ENCODE measurements at places on chromosomes 3 and 15.
A peak's percentile ranks its signal among the peaks of the same experiment; 100 is the strongest.

- DNase-seq = no peak
Measured at GRCh38 chr3:171878461-171879225, 35.5 kb downstream of the TMEM212 start.

- peak; percentile 17 for DNase-seq
Measured at GRCh38 chr3:32109256-32109655, 2.8 kb downstream of the GPD1L start.

GRCh38 chr3:37825744-37826400 is 35.8 kb upstream of the CTDSPL start:
- DNase-seq = no peak

DNA sequence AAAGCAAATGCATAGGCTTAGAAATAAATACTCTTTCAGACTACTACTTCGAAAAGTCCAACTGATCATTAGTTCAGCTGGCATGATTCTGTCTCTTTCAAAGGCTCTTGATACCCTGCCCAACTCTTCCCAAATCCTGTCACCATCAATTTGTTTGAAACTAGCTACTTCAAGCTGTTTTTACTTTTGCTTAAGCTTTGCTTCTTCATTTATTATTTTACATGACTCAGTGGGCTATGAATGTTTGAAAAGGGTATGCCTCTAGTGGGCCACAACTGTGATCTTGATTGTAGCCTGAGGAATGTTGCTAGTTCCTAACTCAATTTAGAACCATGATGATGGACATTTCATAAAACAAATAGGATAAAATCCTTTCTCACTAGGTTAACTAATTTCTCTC is 340.8 kb downstream of the NAALADL2 start:
- no peak for DNase-seq

- DNase-seq = no peak
Measured at GRCh38 chr3:114691871-114692270, 398.0 kb downstream of the TIGIT start.

DNA sequence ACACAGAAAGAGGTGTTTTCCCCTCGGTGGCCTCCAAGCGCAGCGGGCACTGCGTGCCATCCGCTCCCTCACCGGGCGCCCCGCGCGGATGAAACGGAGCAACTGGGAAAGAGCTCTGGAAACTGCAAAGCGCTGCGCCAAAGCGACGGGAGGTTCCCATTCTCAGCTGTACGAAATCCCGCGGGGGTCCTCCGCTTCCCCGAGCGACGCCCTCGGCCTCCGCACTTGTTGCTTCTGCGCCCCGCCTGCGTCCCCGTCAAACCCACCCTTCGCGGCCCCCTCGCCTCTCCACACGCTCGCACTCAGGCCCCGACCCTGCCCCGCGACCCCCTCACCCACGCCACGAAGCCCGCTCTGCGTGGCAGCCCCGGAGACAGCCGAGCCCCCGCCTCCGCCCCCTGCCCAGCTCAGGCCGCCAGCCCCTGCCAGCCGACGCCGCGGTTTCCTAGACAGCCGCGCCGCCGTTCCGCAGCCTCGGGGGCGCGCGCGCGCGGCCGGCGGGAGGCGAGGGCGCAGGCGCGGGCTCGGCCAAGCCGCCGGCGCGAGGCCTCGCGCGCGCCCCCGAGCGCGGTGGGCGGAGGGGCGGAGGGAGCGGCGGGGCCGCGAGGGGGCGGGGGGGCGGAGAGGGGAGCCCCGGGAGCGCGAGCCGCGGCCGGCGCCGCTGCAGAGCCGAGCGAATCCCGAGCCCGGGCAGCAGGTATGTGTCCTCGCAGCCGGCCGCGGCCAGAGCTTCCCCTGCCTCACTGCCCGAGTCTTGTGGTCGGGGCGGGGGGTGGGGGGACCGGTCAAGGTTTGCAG is at the start of gene TMEM266:
Gene TMEM266, plus strand, starts transcription at position 666 of the 798 bp plus-strand sequence. CDS start 74,279 bp downstream, outside the sequence.
- DNase-seq = no peak

DNA sequence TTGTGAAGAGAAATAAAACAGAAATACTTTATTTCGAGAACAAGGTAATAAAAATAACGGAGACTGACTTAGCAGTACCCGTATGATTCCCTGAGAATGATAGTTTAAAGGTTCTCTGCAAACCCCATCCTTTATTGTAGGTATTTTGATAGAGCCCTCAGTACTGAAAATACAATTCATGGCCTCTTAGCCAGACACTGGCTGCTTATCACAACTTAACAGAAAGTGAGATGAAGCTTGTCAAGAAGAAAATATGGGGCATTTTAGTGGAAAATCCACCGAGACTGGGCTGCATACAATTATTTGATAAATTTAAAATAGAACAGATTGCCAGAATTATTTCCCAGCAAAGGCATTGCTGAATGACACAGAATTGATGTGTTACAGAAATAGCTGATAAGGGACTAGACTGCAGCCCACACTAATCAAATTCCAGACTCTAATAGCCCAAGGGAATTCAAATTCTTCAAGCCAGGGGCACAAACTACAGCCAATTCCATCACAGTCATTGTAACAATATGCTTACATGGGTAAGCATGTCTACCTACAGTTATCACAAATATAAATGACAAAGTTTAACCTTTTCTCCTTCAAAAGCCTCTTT is 521.9 kb downstream of the PLOD2 start:
- DNase-seq = no peak

- DNase-seq = no peak
Measured at GRCh38 chr15:25939122-25939521, 76.0 kb upstream of the ATP10A start.

DNA sequence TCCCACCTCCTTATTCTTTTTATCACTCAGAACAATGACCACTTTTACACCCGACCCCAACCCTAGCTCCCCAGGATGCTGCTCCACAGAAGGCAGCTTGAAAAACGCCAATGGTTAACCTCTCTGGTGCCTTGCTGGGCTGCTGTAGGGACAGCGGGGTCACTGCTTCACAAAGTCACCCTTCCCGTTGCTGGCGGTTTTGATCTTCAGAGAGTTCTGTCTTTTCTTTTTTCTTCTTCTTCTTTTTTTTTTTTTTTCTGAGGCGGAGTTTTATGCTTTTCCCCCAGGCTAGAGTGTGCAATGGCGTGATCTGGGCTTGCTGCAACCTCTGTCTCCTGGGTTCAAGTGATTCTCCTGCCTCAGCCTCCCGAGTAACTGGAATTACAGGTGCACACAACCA is 20.7 kb downstream of the CEP19 start:
- no peak for DNase-seq

DNA sequence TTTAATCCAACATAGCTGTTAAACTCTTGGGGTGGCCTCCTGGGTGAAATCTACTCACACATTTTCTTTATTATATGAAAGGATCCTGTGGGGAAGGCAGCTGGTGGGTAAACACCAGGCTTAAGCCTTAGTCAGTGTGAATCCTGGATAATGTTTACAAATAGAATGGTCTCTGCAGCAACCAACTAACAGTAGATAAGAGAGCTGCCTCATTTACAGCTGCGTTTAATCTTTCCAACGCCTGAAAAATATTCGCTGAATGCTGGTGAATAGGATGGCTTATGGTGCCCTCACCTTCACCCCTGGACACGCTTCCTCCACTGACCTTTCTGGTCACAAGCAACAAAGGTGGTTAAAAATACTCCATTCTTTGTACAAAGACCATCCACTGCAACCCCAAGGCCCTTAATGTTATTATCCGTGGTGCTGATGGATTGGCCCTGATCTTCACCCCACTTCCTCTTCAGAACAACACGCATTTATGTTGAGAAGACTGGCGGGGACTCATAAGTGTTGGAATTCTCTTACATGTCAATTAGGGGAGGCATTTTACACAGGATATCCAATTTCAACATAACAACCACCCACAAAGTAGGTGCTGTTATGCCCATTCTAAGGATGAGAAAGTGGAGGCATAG is 120.0 kb upstream of the FRMD4B start:
- no peak for DNase-seq

DNA sequence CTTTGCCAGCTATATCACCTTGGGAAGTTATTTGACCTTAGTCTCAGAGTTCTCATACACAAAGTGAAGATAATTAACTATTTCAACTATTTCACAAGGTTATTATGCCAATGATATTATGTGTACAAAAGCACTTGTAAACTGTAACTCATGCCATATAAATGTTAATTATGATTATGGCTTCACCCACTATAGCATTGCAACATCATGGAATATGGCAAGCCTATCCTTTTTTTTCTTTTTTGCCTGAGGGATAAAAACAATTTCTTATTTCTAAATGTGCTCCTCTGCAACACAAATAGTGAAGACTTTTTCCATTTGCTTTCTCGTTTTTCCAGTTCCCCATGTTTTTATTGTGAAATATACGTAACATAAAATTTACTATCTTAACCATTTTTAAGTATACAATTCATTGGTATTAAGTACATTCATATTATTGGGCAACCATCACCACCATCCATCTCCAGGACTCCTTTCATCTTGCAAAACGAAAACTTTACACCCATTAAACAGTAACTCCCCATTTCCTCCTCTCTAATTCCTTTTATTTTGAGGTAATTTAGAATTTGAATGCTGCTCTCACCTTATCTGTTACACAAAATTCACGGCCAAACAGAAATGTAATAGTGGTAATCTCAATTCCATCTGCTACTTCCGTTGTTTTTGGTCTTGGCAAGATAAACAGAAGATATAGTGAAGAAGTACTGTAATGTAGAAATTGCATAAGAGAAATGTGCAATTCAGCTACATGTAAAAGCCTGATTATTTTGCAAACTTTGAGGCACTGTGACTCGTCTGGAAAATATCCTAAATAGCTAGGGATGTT is 46.3 kb downstream of the NANOGP8 start:
- no peak for DNase-seq

DNA sequence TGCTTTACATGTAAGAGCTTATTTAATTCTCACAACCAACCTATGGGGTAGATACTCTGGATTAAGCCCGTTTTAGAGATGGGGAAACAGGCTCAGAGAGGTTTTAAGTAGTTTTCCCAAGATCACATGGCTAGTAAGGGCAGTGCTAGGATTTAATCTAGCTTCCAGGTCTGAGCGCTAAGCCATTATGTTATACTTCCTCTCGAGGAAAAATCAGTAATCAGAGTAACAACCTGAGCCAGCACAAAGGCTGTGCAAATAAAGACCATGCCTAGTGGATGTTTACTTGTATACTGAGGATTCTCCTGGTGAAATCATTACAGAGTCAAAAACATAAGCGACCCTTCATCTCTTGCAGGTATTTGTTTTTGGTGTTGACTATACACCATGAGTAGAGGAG is 9.0 kb downstream of the FSTL1 start:
- DNase-seq = no peak

DNA sequence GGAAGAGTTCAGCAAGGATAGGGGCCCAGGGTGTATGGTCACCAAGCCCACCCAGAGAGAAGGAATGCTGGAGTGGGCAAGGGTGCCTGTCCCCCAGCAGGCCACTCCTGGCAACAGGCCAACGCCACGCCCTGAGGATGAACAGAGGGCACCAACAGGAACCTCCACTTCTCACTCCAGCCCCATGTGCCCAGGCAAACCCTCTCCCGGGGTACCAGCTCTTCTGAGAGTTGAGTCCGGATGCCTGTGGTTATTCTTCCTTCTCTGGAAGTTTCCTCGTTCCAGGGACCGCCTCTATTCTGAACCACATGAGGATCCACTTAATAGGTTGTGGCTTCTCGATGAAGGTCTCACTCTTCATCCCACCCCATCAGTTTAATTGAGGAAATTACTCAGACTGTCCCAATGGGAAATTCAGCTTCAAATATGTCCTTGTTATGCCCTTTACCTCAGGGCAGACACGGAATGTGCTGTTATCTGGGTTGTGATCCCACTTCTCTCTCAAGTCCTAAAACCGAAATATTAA is 114.3 kb downstream of the LIPC start:
- no peak for DNase-seq

- no peak for DNase-seq
Measured at GRCh38 chr3:59381282-59381681, 331.5 kb upstream of the CFAP20DC start.

GRCh38 chr15:34892963-34893591 is 76.5 kb downstream of the AQR start:
- no peak for DNase-seq

GRCh38 chr15:62770752-62771151 is 271.8 kb upstream of the TPM1 start:
- DNase-seq = no peak

- no peak for DNase-seq
Measured at GRCh38 chr3:37237252-37237651, 62.9 kb upstream of the LRRFIP2 start.

GRCh38 chr3:22594990-22595389 is 608.1 kb upstream of the UBE2E2 start:
- no peak for DNase-seq

GRCh38 chr3:188590557-188590956 is 436.6 kb downstream of the LPP start:
- DNase-seq = no peak

DNA sequence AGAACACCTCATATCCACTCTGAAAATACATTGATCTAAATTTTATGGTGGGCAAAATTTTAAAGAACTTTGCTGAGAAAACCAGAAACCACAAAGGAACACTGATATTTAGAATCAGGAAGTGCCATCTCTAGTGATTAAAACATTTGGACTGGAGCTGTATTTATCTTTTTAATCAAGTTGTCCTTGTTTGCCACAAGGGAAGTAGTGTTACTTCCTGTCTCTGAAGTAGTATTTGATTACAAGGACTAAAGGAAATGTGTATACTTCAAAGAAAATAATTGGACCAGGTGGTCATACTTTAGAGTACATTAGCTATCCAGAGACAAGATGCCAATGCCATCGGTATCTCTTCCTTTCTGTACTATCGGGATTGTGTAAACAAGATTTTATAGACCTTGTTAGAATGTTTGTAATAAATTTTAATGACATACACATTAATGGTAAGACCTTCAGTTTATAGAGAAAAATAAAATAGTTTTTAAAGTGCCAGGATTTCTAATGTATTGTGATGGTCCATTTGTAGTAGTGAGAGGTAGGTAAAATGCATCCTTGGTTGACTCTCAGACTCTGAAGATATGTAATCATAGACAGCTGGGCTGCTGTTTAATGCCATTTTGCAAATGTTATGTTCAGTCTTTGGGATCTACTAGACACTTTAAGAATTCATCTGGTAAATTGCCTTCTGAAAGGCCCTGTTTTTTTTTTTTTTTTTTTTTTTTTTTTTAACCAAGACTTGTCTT is 131.9 kb downstream of the B3GALNT1 start:
- DNase-seq = no peak

DNA sequence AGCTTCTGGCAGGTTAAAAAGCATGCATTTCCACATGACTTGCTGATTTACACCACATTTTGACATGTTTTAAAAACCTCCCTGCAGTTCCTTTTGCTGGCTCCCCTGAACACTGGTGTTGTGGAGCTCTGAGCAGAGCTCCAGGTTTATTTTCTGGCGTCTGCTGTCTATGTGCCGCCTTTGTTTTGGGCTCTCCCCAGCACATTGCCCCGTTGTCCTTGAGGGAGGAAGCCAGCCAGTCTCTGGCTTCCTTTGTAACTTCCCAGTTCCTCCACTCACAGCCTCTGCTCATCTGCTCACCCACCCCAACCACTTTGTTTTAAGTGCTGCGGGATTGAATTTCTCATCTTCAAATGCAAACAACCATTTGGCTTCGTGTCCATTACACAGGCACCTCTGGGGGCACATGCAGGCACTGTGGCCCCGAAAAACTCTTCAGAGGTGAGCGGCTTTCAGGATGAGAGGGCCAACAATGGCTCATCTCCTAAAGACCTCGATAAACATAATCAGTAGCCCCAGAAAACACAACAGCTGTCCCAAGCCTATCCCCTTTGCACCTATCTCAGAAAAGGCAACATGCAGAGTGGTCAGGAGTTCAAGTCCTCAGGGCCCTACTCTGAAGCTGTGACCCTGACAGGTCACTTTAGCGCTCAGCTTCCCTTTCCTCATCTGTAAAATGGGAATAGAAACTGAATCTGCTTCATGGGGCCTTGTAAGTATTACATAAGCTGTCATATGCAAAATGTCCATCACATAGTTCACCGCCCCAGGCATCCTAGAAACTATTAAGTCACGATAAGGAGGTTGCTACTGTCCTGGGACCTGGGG is 1.3 kb upstream of the MEF2A start:
- DNase-seq = peak; percentile 23

GRCh38 chr3:139547666-139548065 is 8.1 kb upstream of the RBP1 start:
- no peak for DNase-seq

Measured in right renal pelvis (tissue), 4 donors.